ENCODE measurements at places on chromosomes 11 and 22.
A peak's percentile ranks its signal among the peaks of the same experiment; 100 is the strongest.

DNA sequence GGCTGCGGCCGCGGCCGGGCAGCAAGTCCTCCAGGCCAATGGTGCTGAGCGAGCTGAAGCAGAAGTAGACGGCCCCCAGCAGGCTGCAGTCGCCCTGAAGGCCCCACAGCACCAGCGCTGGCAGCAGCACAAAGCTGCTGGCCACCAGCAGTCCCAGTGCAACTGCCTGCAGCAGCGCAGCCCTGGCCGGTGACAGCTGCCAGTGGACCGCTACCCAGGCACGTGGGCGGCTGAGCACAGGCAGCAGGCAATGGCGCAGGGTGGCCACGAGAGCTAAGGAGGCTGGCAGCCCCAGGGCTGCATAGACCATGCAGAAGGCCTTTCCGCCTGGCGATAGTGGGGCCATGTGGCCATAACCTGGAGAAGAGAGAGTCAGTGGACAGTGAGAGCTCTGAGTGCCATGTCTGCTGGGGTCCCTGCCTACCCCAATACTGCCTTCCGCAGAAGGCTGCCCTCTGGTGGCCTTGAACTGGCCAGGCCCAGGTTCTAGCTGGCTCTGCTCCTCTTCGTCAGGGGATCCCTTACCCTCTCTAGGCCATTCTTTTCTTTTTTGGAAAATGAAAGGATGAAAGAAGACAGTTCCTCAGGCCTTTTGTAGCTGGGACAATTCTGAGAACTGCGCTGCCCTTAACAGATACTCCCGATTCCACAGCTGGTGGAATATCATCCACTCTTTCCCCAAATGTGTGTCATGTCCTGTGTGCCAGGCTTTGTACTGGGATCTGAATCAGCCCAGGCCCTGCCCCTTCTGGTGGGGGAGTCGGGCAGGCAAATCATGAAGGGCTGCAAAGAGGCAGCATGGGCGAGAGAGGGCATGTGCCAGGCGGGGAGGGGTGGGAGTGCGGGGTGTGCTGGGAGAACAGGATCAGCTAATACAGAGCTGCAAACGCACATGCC, 1.8 kb downstream of the KCNK7 start:
- DNase-seq = no peak

DNA sequence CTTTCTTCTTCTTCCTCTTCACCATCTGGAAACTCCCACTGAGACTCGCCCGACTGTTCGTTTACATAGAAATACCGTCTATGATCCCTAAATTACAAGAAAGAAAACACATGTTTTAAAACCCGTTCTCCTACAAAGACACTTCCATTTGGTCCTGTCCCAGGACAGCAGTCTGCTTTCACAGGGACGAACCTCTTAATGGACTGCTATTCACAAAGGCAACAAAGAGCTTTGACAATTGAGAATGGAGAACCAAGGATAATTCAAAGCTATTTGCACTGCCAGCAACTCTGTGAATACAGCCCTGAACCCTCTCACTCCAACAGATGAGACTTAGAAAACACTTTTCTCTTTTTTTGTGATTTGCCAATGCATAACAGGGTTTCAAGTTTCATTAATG, 16.3 kb upstream of the AGBL2 start:
- DNase-seq = no peak

GRCh38 chr22:45425101-45425500, 11.6 kb downstream of the RIBC2 start:
- no peak for DNase-seq

DNA sequence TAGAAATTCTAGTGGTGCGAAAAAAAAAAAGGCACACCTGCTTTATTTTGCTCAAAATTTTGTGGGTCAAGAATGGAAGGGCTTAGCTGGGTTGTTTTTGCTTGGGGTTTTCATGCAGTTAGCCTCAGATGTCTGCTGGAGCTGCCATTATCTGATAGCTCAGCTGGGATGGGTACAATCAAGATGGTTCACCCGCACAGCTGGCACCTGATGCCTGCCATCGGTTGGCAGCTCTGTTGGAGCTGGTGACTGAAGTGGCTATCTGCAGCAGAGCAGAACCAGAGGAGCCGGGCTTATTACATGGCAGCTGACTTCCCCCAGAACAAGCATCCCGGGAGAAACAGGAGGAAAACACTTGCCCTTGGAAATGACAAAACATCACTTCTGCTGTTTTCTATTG, 12.1 kb upstream of the ELFN2 start:
- no peak for DNase-seq

DNA sequence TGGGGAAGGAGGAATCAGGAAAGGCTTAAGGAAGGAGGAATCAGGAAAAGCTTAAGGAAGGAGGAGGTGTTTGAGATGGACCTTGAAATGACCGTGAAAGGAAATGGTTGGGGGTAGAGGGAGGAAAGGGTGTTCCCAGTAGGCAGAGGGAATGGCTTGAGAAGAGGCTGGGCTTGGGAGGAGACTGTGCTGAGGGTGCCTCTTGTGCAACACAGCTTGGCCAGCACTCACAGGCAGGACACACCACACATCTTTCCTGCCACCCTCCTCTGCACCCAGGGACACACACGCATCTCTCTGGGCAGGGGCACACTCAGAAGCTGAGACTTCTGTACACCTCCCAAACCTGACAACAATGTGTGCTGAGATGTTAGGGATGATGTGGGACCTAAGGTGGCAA, 151.4 kb downstream of the FBXO7 start:
- no peak for DNase-seq

DNA sequence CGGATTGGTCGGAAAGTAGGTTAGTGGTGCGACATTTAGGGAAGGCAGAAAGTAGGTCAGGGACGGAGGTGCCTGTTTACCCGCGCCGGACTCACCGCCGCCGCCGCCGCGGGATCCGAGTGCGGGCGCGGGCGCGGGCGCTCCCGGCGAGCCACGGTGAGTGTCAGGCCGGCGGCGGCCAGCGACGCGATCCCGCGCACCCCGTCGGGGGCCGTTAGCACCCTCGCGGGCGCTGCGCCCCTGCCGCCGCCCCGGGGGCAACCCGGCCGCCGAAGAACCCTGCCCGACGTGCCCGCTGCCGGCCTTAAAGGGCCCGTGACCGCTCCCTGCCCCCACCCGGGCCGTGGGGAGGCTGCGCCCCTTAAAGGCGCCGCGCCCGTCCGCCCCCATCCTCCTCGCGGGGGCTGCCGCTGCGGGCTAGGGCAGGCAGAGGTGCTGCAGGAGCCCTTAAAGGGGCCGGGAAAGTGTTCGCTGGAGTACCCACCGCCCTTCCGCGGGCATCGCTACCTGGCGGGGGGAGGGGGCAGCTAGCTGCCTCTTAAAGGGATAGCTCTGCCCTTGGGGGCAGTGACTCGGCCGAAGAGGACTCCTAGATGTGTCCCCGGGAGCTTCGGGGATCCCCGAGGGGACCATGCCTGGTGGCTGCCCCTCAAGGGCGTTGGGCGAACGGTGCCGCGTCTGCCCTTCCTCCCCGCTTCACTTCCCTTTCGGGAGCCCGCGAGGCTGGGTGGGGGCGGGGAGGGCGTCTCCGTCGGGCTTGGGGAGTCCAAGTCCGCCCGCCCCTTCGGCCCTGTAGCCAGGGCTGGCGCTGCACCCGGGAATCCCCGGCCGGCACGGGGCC, at the start of gene BMAL1:
BMAL1 (plus strand) TSS at position 23 of the 841 bp plus-strand sequence. CDS start 76,519 bp downstream, outside the sequence.
- peak; percentile 39 for DNase-seq

- no peak for DNase-seq
Observed at GRCh38 chr11:66547662-66548009, 933 bp downstream of the ACTN3 start.

GRCh38 chr11:22774716-22775115, 54.9 kb downstream of the SVIP start:
- no peak for DNase-seq

GRCh38 chr11:68379206-68379605, 66.8 kb downstream of the LRP5 start:
- DNase-seq = no peak

DNA sequence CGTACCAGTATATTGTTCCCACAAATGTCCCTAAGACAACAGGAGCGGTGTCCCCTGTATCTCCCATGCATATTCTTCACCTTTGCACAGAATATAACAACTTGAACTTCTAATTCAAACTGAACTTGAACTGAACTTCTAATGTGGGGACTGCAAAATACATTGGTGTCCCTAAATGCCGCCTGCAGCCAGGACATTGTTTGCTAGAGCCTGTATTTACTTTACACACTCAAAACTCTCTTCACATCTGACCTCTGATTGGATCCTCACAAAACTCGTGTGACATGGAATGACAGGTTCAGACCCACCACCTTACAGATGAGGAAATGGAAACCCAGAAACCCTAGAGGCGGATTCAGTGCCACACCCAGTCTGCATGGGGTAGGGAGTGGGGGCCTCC, 6.4 kb downstream of the CPT1A start:
- no peak for DNase-seq

DNA sequence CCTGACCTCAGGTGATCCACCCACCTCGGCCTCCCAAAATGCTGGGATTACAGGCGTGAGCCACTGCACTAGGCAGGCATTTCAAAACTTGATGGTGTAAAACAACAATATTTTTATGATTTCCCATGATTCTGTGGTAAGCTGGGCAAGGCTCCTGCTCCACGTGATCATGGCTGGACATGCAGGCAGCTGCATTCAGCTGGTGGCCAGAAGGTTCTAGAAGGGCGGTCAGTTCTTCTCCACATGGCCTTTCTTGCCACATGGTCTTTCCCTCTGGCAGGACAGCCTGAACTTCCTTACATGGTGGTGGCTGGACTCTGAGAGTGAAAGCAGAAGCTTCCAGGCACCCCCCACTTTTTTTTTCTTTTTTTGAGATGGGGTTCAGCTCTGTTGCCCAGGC, 9.9 kb upstream of the RASD2 start:
- DNase-seq = no peak

DNA sequence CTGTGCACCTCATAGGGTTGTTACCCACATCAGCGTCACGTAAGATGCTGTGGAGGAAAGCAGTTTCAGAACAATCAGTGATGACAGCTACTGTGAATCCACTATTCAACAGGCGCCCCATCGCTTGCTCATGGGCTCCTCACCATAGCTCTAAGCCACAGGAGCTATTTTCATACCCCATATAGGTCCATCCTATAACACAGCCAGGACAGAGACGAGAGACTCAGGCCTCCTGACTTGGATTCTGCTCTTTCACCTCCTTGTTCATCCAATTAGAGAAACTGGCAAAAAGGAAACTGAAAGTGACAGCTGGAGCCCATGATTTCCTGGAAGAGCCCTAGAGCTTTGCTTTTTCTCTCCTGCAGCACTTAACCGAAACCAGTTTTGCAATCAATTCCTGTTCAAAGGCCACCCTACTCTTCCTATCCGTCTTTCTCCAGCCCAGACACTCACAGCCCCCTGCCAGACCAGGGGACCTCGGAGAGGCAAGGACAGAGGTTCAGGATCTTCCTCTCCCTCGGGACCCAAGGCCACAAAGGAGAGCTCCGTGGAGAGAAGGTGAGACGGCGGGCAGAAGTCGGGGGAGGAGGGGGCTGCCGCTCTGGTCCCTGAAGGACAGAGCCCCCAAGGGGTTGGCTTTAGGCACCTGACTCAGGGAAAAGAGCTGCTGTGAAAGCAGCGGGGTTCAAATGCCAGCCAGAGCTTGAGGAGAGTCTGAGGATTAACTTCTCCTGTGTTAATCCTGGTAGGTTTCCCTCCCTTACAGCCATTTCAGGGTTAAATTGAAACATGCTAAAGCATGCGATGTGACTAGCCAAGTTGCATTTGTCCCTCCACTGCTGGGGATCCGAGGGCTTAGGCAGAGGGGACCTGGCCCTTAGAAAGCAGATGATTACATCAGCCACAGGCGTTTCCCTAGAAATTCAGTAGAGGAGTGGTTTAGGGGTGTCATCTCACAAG, at the start of gene APOL6:
APOL6 (plus strand) TSS at position 381 of the 960 bp plus-strand sequence. CDS start 7,980 bp downstream, outside the sequence.
- DNase-seq = peak; percentile 54

DNA sequence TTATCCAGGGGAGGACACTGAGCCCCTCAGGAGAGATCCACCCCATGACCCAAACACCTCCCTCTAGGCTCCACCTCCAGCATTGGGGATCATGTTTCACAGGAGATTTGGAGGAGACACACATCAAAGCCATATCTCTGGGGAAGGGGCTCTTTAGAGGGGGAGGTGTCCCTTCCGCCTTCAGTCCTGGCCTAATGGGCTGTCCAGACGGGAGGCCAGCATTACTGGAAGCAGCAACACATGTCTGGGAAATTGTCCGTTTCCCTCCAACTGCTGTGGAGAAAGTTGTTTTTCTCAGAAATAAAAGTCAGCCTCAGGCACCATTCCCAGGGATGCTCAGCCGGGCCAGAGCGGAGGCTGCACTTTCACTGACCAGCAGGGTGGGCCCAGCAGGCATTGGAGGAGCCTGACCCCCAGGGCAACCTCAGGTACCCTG, 9.5 kb downstream of the CACNA1I start:
- DNase-seq = no peak

GRCh38 chr22:48101704-48102103, 1339.3 kb downstream of the TBC1D22A start:
- DNase-seq = no peak

DNA sequence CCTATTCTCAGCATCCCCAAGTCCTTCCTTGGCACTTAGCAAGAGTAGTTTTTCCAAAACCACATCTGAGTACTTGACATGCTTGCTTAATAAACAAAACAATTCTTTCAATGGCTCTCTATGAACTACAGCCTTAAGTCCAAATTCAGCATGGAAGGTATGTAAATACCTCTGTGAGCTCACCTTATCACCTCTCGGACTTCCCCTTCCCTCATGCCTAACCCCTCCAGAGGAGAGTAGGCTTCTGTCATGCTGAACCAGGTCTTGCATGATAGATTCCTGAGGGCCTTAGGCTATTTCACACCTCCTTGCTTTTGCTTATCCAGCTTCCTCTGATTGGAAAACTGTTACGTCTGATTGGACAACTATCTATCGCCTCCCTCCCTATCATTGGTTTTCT, 312.9 kb upstream of the CCDC90B start:
- no peak for DNase-seq

GRCh38 chr11:75450236-75450635, 17.2 kb upstream of the KLHL35 start:
- no peak for DNase-seq

DNA sequence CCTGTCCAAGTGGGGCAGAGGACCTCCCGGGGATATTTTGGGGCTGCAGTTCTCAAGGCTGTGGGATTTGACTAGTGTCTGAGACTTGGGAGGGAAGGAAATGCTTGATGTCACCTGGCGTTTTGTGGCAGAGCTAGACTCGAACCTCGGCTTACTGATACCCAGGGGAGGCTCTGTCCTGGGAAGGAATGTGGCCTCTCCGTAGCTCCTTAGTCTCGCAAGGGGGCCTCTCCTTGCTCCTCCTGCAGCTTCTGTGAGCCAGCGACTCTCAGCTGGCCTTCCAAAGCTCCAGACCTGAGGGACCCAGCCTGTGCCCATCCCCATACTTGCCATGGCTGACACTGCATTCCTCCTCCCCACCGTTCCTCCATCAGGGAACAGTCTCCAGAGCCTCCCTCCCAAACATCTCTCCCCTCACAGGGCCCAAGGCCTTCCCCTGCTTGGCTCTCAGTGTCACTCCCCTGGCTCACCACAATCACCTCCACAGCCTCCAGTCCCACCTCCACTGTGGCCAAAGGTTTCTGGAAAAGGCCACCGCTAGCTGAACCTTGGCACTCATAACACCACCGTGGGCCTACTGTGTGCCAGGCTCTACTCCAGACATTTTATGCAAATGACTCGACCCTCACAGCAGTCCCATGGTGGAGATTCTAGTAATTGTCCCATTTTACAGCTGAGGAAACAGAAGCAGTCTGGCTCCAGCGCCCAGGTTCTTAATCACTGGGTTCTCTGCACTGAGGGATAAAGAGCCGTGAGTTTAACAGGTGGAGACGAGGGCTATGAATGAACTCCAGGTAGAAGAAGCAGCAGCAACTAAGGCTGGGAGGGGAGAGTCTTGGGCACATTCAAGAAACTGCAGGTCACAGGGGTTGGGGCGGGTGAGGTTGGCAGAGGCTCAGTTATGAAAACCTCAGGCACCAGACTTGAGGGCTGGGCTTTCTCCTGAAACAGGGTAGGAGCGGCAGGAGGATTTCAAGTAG, 12.1 kb downstream of the P2RY2 start:
- DNase-seq = no peak
